ENCODE measurements at places on chromosomes 13 and 19.

- no peak for DNase-seq
Measured at GRCh38 chr13:95406176-95406575, 104.9 kb upstream of the ABCC4 start.

- no peak for DNase-seq
Measured at GRCh38 chr19:45497791-45498190, 452 bp upstream of the PPM1N start.

- DNase-seq = no peak
Measured at GRCh38 chr13:28327373-28328270, 167.3 kb downstream of the FLT1 start.

DNA sequence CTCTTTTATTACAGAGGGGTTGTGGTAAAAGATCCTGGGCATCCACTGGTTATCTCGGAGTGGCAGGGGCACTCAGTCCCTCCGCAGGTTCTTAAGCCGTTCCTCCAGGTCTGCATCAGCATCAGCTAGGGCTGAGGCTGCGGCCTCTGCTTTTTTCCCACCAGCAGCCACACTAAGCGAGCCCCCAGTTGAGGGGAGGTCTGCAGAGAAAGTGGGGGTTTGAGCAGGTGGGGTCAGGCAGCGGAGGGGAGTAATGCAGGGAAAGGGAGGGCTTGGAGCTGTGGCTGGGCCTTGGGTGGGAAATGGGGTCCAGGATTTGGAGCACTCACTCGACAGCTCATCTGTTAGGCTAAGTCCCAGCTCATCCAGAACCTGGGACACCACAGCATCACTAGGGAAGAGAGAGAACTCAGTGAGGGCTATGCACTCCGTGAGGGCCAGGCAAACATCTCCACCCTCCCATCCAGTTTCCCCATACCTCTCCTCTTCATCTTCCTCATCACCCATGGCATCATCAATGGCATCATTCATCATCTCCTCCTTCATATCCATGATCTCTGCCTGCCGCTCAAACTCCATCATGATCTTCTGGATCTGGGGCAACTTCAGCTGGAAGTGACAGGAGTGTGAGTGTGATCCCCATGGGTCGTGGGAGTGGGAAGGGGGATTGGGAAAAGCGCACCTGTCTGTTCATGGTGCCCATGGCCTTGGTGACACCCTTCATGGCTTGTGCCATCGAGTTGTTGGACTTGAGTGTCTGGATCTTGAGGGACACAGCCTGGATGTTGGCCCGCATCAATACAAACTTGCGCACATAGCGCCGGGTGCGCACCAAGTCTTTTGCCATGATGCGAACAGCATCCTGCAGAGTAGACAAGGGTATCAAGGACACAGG, 3.1 kb downstream of the CHMP2A start:
- no peak for DNase-seq

DNA sequence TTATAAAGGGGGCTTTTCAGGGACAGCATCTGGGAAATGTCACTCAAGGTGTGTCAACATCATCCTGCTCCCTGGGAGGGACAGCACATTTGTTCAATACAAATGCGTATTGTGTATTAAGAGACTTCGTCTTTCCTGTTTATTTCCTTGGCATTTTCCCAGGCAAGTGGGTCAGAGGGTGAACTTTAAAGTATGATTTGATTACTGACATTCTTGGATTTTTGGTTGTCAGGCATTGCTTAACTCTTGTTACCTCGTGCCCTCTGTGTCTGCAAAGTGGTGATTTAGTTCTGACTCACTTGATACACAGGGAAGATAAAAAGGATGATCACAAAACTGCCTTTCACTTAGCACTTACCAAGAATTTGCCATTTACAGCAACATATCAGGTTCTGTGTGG, 292.7 kb downstream of the SUCLA2 start:
- no peak for DNase-seq

GRCh38 chr13:46526100-46526735, 26.8 kb upstream of the LRCH1 start:
- no peak for DNase-seq

DNA sequence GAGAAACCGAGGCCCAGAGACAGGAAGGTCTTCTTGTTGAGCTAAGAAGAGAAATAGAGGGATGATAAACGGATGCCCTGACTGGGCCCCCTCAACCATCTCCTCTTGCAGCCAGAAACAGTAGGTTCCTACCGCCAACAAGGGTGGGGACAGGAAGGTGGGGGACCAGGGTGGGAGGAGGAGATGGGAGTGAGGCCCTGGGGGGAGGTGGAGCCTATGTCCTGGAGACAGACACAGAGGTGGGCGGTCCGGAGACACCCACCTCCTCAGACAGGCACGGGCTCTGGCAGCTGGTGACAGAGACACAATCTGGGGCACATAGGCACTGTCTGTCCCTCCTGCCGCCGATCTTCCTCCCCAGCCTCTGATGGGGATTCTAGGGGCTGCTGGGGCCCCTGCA, 16.9 kb downstream of the GADD45B start:
- DNase-seq = no peak

DNA sequence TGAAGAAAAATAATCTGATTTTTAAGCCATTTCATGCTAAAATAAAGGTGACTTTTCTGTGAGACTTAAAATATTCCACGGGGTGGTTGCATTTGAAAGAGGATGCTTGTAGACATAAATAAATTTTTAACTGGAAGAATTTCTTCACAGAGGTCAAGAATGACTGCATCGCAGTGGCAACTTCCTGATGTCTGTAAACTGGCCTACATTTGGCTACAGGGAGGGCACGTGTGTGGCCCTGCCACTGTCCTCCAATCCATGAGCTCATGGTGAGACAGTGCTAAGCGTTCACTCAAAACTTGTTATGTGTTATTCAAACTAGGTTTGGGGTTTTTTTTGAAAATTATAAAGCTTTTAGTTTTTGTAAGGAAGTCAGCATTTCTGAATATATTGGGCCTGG, 1089.3 kb downstream of the EFNB2 start:
- no peak for DNase-seq

DNA sequence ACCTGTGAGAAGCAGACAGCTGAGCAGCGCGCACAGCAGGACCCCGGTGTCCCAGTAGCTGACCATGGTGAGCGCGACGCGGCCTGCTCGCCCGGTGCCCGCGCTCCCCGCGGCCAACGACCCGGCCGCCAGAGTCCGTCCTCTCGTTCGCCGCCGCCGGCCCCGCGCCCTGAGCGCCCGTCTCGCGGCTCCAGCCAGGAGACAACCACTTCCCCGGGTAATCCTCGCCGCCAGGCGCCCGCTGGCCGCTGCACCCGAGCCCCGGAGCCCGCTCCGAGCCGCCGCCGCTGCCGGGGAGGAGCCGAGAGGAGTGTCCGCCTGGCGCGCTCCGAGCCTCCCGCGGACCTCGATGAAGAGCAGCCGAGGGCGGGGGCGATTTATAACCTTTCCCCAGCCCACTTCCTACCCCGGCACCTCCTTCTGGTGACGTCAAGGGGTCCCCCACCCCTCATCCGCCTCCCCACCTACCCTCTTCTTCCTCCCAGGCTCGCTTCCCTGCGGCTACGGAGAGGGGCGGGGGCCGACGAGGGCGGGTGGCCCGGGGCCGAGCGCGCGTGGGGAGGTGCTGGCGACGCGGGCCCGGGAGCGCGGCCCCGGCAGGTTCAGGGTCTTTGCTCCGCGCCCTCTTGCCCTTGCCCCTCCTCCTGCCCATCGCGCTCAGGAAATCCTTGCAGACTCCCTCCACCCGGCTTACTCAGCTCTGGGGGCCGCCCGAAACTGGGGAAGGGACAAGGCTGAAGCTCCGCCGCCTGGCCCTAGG, at the start of gene FLT1:
TSS of gene FLT1 (minus strand) at position 351 of the 760 bp plus-strand sequence. CDS start at position 66, 285 bp downstream.
- no peak for DNase-seq

DNA sequence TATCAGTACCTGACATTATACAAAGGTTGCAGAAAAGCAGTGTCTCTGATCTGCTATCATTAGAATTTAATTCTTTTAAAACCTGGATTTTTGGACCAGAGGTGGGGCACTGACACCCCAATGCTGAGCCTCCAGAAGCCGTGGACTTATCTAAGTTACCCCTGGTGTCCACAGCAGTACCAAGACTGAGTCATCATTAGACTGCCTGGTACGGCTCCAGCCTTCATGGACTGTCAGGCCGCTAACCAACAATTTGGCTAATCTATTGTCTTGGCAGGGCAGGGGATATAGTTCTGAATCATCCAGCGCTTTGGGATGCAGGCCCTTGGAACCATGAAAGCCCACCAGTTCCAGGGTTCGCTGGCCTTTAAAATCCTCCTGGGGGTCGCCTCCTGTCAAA, 78.3 kb downstream of the TSHZ3 start:
- DNase-seq = no peak
